ENCODE measurements at places on chromosomes 5 and 9.

DNA sequence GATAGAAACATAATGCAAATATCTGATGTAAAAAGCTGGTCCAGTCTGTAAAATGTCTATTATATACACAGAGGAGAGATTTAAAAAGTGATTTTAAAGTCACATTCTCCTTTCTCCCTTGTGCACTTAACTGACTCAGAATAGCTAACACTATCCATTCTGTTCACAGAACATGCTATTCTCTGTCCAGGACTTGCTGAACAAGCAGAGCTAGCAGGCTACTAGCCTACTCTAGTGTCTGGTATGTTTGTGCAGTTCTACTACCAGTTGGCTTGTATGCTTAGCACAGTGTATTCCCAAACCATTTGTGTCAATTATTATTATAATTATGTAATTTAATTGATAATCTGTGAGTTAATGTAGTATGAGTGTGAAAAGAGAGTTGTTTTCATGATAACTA lies 161.7 kb upstream of the NUDT12 start:
- DNase-seq, result no peak

- DNase-seq, result no peak
These were observed 129.7 kb downstream of the CDC42SE2 start for GRCh38 chr5:131393498-131393968.

DNA sequence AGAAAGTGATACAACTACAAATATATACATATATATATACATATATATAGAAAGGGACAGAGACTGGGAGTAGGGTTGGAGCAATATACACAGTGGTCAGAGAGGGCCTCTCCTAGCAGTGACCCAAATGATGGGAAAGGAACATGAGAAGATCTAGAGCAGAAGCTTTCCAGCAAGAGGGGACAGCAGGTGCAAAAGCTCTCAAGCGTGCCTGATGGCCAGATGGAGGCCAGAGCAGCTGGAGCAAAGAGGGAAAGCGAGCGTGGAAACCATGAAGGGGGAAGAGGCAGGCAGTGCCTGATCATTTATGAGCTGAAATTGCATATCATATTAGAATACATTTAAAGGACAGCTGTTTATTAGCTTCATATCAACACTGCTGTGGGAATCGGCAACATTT lies 7.6 kb upstream of the GRPEL2 start:
- no peak for DNase-seq

DNA sequence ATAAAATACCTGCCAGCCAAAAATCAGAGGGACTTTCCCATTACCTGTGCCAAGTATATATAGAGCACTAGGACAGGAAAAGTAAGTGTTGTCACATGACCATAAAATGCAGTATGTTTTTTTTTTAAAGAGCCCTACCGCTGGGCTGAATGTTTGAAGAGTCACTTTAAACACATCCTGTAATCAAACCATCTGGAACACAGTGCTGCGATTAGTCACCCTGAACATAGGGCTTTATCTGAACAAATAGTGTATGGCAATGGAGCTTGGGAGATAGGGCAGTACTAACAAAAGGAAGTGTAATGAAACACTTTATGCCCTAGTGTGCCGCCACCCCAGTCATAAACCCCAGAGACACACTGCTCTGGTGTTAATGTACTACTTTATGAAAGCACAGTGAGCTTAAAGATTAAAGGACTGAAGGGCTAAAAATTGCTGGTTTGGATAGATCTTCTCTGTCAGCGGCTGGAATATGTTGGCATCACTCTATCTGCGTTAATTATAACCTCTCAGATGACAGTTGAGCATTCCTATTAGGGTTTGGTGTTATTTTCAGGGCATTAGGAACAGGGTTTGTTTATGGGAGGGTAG lies 90.4 kb downstream of the ZNF608 start:
- DNase-seq, result no peak

DNA sequence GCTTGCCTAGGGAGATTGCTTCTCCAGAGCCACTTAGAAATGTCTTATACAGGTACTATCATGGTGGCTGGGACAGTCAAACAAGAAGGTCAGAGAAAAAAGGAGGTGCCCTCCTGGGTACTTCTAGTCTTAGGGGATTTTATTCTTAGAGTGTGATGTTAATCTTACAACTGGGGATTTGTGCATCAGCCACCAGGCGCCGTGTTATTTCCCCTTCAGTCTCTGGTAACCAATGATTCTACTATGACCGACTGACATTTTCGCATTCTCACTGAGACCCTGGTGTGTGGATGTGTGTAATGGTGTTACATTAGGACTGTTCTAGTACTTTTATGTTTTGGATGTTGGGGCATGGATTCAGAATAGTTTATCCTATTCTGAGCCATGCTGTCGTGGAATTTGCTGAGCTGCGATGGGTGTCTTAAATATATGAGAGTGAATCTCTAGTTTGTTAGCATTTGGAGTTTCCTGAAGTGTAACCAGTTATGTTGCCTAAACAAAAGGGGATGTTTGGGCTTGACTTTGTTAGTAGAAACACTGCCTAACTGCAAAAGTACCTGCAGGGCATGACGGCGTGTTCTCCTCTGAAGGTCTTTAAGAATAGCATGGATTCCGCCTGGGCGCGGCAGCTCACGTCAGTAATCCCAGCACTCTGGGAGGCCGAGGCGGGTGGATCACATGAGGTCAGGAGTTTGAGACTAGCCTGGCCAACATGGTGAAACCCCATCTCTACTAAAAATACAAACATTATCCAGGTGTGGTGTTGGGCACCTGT lies 175.2 kb upstream of the DAP start:
- no peak for DNase-seq

DNA sequence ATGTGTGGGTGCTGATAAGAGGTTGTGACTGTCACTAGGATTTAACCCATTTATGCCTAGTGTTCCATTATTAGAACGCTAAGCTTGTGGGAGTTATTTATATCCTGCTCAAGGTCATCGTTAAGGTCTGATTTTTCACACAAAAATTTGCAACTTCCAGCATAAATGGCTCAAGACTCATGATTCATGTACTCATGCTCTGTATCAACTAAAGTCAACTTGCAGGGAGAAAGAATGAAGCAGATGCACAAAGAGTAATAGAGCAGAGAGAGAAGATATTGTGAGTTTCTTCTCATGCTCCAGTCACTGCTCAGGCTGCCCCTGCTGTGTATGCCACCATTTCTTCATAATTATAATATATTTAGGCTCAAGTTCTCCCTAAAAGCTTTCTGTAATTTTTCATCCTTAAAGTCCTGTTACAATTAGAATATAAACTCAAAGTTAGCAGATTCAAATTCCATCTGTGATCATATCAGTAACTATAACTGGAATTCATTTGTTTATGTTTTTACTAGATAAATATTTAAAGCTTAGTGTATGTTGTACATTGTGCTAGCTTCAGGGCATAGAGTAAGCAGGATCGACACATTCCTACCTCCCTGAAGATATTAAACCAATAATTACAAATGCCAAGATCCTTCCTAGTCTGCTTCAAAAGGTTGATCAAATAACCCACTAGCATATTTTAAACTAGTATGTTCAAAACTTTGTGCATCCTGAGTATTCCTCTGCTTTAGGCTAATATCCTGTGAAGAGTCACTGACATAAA lies 136.7 kb downstream of the NUDT12 start:
- no peak for DNase-seq

DNA sequence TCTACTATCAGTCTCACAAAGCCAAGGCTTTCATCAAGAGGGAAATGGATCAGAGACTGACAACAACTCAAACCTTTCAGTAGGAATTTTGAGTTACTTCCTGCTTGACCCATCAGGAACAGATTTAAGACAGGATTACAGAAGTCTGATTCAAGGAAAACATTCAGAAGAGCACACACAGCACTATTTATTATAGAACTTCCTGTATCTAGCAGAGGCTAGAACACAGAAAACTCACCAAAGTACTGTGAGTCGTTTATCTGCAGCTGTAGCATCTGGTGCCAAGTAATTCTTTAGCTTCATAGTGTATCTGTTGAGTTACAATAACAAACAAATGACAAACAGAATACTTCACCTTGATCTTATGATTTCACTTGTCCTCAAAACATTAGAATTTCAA lies 13.8 kb downstream of the LEAP2 start:
- DNase-seq, result no peak

- no peak for DNase-seq
These were observed 153.0 kb downstream of the FER start for GRCh38 chr5:108900668-108901067.

DNA sequence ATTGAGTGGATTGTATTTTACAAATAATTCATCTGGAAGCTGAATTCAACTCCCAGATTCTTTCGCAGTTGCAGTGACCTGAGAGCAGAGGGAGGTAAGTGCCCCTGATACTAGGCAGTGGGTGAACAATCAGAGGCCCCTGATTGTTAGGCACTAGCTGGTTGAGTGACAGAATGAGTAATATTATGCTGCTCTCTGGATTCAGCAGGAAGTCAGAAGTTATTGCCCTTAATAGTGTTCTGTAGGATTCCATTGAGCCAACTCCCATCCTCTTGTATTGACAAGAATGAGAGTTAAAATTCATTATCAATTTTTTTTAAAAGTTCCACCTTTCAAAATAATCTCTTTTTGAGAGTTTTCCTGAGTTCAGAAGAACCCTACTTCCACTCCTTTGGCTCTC lies 301.2 kb downstream of the DTWD2 start:
- no peak for DNase-seq

DNA sequence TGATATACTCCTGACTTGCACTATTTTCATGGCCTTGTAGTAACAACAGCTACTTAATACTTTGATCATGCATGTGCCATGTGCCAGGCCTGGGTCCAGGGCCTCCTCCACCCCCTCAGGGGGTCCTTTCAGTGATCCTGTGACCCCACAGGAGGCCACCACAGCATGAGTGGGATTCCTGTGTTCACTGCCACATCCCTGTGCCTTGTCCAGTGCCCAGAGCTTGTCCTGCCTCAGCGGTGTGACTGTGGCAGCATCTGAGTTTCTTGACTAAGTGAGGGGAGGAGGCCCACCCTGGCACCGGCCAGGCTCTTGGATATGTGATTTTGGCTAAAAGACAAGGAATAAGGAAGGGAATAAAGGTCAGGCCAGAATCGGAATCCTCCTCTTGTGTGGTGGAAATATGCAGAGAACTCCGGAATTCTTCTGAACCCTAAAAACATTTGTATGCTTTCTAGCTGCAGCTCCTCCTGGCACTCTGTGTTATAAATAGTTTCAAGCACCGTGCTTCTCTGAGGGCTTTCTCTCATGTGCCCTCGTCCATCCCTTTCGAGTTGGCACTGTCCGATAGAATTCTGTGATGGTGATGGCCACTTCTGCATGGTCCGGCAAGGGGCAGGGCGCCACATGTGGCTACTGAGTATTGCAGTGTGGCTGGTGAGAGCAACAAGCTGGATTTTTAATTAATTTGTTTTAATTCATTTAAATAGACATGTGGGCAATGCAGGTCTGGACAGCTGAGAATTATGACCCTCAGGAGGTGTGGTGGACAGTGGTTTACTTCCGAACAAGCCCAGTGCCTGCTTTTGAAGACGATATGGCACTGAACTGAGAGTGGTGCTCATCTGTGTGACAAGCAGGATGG lies 31.8 kb downstream of the TENT4A start:
- no peak for DNase-seq

GRCh38 chr5:179475208-179475751 lies 75.1 kb upstream of the RUFY1 start:
- no peak for DNase-seq

DNA sequence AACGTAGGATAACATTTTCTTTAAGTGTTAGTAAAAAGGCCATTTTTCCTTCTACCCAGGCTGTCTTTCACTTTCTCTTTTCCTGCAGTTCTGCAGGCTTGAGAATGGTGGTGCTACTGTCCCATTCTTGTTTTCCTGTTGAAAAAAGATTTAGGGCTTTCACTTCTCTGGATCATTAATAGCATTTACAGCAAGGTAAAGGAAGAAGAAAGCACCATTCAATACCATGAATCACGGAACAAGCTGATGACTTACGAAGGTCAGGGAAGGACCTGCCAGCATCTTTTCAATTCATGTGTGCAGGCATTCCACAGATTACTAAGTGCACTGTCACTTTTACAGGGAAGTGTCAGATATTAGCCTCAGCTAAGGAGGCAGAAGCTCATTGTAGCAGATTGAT lies 292.8 kb downstream of the YTHDC2 start:
- DNase-seq, result no peak

DNA sequence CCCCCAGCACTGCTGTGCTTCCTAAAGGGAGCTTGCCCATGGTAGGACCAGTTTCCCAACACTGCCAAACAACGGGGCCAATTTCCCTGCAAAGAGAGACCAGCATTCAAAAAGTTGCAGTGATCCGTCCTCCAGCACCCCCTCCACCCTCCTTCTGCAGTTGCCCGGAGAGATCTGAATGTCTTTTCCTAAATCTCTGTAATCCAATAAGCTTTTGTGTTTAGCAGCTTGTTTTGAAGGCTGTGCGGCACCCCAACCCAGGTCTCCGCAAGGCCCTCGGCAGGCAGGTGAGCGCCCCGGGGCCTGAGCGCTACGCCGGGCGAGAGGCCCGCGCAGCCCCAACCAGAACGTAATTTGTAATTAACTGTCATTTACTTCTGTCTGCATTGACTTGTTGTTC lies 366.9 kb upstream of the IRX2 start:
- no peak for DNase-seq

DNA sequence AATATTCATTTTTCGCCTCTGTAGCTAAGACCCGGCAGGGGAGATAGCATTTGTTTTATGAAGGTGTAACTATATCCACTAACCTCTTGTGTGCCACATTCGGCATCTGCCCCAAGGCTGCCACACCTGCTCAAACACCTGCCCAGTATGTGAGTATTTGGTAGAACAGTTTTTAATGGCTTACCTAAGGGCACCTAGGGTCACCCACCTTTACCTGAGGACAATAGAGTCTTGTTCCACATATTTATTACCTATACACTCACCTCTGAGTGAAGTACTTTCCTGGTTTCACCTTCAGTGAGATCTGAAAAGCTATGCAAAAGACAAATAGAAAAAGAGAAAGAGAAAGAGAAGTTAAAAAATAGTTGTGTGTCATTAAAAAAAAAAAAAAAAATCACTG lies 68.0 kb upstream of the PIP5K1B start:
- no peak for DNase-seq

DNA sequence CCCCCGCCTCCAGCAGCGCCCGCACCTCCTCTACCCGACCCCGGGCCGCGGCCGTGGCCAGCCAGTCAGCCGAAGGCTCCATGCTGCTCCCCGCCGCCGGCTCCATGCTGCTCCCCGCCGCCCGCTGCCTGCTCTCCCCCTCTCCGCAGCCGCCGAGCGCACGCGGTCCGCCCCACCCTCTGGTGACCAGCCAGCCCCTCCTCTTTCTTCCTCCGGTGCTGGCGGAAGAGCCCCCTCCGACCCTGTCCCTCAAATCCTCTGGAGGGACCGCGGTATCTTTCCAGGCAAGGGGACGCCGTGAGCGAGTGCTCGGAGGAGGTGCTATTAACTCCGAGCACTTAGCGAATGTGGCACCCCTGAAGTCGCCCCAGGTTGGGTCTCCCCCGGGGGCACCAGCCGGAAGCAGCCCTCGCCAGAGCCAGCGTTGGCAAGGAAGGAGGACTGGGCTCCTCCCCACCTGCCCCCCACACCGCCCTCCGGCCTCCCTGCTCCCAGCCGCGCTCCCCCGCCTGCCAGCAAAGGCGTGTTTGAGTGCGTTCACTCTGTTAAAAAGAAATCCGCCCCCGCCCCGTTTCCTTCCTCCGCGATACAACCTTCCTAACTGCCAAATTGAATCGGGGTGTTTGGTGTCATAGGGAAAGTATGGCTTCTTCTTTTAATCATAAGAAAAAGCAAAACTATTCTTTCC lies 19.3 kb downstream of the CDKN2A start:
- DNase-seq, result no peak
